PC-3 (cell line): ENCODE measurements at places on chromosomes 13 and 19. TPM values are rescaled to one million over a fixed set of nuclear protein-coding genes. Genes with fewer than 3 reads are reported as not detected.

- no peak for DNase-seq
Observed at GRCh38 chr19:51600940-51601580, 29.1 kb downstream of the SIGLEC5 start.

GRCh38 chr19:44776402-44777096 is 1.1 kb upstream of the CBLC start:
- DNase-seq: peak; percentile 88

DNA sequence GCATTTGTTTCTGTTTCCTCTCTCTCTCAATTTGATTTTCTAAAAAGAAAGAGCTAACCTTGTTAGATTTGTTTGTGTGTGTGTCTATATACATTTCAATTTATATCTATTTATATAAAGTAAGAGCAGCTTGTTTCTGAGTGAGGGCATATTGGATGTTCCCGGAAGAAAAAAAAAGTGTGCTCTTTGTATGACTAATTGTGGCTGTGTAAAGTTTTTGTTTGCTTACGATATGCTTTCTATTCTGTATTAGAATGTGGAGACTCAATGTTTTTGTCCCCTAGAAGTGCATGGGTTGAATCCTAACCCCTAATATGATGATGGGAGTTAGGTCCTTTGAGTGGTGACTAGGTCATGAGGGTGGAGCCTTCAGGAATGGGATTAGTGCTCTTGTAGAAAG is 66.6 kb upstream of the C1QTNF9B start:
- DNase-seq: peak; percentile 48

- peak; percentile 59 for DNase-seq
Observed at GRCh38 chr19:41739361-41739760, 16.0 kb upstream of the CEACAM6 start.

Gene ZSWIM9
- 1.8 and 2.6 TPM in 2 replicates for total RNA-seq

Gene CEACAM7
- total RNA-seq: not detected in 2 replicates

Gene SLC17A7
- 0.11 TPM in 1 of 2 replicates, not detected in the other for total RNA-seq

Gene PEX11G
- total RNA-seq: 6.6 and 8.6 TPM in 2 replicates

- DNase-seq: no peak
Observed at GRCh38 chr19:39017026-39017425, 15.3 kb downstream of the FBXO27 start.

GRCh38 chr13:111883571-111884343 is 183.2 kb upstream of the SOX1 start:
- DNase-seq: no peak

- peak; percentile 75 for DNase-seq
Observed at GRCh38 chr19:2034729-2035589, 16.1 kb downstream of the MKNK2 start.

Gene ZNF430
- total RNA-seq: 9.7 and 9.8 TPM in 2 replicates

Gene ERFL
- 0.11 and 0.58 TPM in 2 replicates for total RNA-seq

DNA sequence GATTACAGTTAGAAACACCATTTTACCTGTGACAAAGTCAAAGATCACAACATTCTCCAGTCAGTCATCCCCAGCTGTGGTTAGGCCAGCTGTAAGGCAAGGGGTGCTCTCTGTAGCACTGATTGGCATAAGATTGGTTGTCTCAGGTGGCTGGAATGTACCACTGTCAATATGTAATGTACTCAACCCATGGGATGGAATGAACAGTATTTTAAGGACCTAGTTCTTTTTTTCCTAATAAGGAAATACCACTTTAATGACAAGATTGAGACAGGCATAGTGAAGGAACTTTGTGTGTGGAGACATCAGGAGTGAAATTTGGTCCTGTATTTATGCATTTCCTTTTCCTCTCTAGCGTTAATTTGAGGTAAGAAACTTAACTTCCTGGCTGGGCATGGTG is 310.7 kb downstream of the ITGBL1 start:
- peak; percentile 4 for DNase-seq

- peak; percentile 45 for DNase-seq
Observed at GRCh38 chr13:109274188-109274821, 512.1 kb downstream of the IRS2 start.

- no peak for DNase-seq
Observed at GRCh38 chr13:76635232-76636230, 250.7 kb downstream of the KCTD12 start.

Gene ZNF350
- 5.2 and 6.2 TPM in 2 replicates for total RNA-seq

DNA sequence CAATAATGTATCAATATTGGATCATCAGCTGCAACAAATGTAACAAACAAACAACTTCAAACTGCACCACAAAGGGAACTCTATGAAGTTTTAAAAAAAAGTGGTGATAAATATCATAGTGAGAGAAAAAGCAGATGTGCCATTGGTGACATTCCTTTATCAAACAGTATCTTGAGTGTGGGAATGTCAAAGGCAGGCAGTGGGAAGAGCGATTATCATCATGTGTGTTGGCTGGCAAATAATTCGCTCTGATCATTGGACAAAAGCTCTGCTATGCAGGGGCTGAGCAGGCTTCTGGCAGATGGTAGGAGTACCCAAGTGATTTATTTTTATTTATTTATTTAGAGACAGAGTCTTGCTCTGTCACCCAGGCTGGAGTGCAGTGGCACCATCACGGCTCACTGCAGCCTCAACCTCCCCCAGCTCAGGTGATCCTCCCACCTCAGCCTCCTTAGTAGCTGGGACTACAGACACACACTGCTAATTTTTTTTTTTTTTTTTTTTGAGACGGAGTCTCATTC is 55.9 kb upstream of the RANBP3 start:
- DNase-seq: no peak

GRCh38 chr13:79246578-79246949 is 159.5 kb downstream of the RBM26 start:
- DNase-seq: peak; percentile 18

Gene ADM5
- total RNA-seq: 5.0 and 6.3 TPM in 2 replicates

DNA sequence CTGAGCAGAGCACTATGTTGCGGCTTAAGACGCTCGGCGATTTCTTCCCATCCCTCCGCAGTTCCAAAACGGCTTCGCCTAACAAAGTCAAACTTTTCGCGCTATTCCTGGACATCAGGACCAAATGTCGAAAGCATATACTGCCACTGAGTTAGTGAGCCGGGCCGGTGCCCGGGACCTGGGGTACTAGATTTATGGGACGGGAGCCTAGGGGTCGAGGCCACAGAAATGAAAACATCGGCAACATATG is 699 bp downstream of the RCBTB2 start:
- peak; percentile 35 for DNase-seq

Gene SLC8A2
- 0.33 TPM in 1 of 2 replicates, not detected in the other for total RNA-seq

Gene ZNF550
- 3.1 and 4.2 TPM in 2 replicates for total RNA-seq

DNA sequence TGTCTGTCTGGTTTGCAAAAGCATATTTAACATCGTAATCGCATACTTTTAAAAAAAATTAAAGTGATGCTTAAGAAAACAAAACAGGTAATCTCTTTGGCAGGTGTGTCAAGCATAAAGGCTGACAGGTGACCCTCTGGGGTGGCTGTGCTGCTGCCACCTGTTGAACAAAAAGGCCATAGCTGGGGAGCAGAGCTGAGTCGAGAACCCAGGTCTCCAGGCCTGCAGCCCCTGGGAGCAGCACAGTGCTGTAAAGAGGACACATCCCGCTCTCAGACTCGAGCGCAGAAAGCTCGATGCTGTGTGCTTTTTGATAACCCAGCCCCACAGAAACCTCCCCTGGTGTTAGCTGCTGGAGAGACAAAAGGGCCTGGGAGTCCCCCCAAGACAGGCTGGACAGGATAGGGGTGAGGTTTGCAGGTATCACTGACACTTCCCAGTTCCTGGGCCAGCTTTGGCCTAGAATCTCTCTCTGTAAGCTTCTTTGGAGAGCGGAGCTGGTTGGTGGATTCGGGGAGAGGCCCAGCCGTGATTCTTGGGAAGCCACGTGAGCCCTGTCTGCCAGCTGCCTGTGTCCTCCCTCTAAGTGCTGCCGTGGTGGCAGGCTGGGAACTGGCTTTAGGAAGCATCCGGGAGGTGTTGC is 66.9 kb downstream of the C13orf42 start:
- no peak for DNase-seq

DNA sequence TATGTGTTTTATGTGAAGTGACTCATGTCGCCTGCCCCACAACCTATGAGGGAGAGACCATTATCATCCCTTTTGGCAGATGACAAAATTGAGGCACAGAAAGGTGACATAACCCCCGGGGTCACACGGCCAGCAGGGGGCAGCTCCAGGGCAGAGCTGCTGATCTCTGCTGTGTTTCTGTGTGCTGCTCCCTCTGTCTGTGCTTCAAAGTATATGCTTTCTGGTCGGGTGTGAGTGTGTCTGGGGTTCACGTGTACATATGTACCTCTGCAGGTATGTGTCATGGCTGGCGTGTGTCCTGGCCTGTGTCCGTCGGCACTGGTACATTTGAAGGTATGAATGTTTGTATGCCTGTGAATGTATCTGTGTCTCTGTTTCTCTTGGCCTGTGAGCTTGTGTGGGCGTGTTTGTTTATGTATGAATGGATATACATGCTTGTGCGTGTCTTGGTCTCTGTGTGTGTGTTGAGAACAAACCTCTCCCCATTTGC is 7.1 kb downstream of the LIPE start:
- DNase-seq: peak; percentile 53

- DNase-seq: peak; percentile 43
Observed at GRCh38 chr19:14248578-14249011, 42.6 kb upstream of the ADGRL1 start.

Gene ZNF625
- total RNA-seq: 2.5 and 7.7 TPM in 2 replicates

Gene GAS6
- total RNA-seq: 20.9 and 33.7 TPM in 2 replicates

DNA sequence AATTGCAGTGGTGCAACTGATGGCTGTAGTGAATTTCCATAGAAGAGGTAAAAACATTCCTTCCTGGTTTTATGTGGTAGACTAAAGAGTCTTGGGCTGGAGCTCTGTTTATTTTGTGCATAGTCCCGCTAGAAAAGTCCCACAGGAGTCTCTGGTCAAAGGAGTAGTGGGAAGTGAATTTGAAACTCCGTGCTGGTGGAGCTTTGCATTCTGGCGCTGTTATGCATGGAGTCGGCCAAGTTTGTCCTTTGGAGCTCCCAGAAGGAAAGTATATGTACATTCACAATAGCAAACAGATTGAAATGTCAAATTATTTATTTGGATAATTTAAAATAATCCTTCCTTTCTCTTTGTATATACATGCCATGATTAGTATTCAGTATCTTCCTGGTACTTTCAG is 296.5 kb downstream of the LMO7 start:
- no peak for DNase-seq

DNA sequence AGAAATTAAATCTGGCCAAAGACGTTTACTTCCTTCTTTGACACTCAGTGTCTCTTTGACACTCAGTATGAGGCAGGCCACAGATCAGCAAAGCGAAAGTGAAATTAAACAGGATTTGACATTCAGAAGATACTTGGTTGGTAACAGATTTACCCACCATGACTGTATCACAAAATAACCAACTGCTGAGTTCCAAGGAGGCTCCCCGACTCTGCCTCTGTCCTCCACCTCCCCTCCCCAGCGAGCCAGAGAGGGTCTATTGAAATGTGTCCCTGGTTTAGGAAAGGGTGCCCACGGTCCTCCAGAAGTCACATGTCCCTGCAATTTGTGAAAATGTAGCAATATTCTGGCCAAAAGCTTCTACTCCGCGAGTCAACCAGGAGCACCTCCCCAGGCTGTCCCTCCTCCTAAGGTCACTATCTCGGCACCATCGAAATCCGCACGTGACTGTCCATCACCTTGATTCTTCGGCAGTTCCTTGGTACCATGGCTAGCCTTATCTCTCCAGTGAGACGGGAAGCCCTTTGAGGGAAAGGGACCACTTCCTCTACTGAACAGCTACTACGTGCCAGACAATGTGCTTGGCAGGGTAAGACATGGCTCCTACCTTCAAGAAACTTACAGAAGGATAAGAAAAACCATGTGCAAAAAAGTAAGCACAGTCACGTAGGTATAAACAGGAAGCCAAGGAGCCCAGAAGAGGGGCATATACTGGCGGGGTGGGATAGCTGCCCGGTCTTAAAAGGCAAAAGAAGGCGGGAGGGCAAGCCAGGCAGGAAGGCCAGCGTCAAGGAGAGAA is 1.5 kb downstream of the N4BP2L1 start:
- DNase-seq: no peak

Gene COMP
- total RNA-seq: 0.04 TPM in 1 of 2 replicates, not detected in the other

Gene PTOV1
- 138 and 148 TPM in 2 replicates for total RNA-seq

Gene AKAP8
- 36.3 and 48.0 TPM in 2 replicates for total RNA-seq

- no peak for DNase-seq
Observed at GRCh38 chr13:24900507-24900906, 136.5 kb downstream of the RNF17 start.

DNA sequence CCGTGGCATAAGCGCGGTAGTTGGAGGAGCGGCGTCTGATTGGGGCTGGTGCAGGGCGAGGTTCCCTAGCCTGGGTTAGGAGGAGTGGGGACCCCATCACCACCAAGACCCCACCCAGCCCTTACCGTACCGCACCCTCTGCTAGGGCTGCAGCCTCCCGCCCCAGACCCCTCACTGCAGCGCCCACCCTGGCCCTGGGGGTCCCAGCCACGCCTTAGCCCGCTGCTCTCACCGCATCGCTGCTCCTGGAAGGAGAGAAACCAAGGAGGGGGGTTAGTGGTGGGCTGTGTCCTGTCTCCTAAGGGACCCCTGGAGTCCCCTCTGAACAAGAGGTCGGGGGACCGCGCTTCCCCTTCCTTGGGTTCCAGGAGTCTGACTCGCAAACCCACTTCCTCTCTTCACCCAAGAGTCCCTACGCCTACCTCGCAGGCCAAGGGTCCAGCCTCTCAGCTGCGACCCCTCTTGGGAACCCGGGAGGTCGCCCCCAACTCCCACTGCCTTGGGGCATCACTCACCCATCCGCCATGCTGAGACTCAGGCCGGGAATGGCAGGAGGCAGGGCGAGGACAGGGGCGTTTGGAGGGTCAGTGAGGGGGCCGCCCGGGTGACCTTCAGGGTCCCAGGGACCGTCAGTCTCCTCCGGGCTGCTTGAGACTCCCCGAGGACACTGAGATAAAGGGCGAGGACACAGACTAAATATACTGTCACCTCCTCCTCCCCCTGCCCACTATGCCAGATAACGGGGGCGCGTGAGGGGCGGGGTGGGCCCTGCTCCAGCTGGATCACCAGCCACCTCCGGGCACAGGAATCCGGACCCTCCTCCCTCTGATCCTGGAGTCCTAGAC is at the start of gene TNNI3:
Gene TNNI3, minus strand, starts transcription at position 669 of the 845 bp plus-strand sequence. Its CDS starts 143 bp downstream, at position 526.
- DNase-seq: no peak

Gene EHD2
- 0.11 and 1.4 TPM in 2 replicates for total RNA-seq

DNA sequence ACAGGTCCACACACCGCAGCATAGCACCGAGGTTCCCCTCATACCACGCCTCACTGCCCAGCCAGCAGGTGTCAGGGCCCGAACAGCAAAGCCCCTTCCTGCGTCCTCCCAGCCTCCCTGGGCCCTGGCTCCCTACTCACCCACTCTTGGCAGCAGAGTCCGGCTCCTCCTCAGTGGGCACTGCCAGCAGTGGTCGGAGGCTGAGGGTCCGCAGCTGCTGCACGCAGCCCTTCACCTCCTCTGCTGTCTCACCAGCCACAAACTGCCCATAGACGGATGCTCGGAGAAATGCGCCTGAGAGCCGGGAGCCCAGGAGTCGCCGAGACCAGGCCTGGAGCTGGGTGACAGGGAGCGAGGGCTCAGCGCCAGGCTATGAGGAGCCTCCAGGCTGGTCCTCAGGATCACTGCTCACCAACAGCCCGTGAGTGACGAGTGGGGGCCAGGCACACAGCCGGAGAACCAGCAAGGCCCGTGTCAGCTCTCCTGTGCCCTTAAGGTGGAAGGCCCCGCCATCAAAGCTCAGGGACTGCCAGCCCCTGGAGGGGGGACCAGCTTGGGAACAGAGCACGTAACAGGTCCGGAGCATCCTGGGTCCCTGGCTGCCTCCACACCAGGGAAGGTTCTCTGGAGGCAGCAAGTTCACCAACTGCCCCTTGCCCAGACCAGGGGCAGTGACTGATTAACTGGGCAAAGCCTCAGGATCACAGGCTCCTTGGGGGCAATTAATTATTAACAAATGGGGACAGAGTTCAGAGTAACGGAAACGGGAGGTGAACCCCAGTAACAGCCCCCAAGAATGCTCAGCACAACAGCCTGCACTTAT is at the start of gene PRODH2:
Gene PRODH2, minus strand, starts transcription at position 626 of the 823 bp plus-strand sequence. Its CDS starts 40 bp downstream, at position 586.
- no peak for DNase-seq
